ENCODE measurements at places on chromosomes 6 and 20.

- DNase-seq, result no peak
Observed at GRCh38 chr20:49691818-49692568, 21.7 kb downstream of the B4GALT5 start.

DNA sequence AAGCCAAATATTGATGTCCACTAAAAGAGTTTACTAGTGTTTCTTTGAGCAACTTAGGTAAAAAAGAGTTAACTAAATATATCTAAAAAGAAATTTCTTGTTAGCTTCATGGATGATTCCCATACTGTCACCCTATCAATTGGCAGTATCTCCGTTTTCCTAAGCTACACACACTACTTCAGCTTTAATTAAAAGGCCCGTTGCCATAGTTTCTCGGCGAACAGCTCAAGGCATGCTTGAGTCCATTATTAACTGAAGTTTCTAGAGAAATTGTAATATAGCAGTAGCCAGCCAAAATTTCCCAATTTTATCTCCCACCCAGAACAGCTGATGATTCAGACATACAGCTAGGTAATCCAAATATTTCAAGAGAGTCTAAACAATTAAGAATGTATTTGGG lies 20.0 kb upstream of the BEND6 start:
- DNase-seq, result no peak

- no peak for DNase-seq
Observed at GRCh38 chr6:241336-241865, 50.9 kb upstream of the DUSP22 start.

GRCh38 chr20:47304287-47304686 lies 52.2 kb downstream of the ZMYND8 start:
- DNase-seq, result peak; percentile 48

DNA sequence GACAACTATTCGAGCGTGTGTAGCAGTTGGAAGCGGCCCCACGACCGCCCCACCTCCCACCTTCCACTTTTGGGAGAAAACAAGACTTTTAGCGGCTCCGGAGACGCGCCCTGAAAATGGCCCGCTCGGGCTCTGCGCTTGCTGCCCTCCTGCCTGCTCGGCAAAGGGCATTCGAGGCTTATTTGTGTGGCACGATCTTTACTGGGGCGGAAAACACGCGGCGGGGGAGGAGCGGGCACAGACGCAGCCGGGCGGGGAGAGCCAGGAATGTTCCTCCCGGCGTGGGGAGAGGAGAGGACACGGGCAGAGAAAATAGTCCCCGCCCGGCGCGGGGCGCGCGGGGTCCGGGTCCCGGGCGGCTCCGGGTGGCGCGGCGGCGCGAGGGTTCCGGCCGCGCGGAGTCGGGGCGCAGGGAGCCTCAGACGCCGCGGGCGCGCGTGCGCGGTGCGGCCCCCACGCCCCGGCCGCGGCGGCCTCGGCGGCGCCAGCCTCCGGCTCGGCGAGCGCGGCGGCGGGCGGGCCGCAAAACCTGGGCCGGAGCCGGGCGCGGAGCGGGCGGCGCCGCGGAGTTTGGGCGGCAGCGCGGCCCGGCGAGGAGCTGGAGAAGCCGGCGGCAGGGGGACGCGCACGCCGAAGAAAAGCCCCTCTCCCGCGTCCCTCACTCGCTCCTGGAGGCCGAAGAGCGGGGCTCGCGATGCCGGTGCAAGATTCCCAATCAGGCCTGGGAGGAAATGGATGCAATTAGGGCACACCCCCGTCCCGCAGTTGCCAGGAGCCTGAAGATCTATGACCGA lies 90.0 kb upstream of the ARID1B start:
- peak; percentile 86 for DNase-seq

GRCh38 chr20:46757754-46758678 lies 48.6 kb downstream of the SLC2A10 start:
- DNase-seq, result peak; percentile 62

DNA sequence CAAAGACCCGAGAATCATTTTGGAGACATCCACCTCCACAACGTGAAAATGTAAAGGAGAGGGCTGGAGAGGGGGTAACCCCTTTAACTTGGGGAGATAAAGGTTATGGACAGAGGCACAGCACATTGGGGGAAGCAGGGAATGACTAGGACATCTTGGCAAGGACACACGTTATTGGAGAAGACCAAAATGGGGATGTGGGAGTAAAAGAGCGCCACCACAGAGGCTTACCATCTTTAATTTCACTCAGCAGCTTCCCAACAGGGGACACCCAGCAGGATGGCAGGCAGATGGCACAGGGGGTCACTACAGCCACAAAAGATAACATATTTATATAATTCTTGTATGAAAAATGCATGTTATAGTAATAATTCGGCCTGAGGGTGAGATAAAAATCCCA lies 9.8 kb downstream of the C6orf52 start:
- DNase-seq, result no peak

DNA sequence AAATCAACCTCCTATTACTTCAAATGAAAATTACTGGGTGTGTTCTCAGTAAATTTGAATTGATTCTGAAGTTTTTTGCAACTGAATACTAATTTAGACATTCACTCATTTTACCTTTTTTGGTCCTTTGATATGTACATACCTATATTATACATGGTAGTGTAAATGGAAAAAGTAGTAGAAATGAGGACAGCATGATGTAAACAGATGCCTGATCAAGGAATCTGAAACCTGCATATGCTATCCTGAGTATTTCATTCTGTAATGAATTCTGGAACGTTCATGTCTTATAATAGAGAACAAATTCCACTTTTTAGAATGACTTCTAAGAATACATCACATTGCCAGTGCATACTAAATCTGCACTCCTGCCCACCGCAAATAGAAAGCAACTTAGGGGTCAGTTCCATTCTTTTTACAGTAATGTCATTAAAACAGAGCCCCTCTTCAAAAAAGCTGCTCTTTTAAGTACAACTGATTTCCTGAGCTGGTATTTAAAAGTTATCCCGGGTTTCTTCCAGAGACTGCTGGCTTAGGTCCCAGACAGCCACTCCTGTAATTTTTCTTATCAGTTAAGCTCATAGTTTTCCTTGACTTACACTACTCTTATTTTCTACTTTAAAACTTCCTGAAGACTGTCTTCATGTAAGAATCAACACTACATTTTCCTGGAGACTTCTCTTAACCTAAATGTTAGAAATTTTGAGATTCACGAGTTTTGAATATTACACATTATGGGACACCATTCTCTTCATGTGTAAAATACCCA lies 48.4 kb downstream of the MAP3K7 start:
- no peak for DNase-seq

DNA sequence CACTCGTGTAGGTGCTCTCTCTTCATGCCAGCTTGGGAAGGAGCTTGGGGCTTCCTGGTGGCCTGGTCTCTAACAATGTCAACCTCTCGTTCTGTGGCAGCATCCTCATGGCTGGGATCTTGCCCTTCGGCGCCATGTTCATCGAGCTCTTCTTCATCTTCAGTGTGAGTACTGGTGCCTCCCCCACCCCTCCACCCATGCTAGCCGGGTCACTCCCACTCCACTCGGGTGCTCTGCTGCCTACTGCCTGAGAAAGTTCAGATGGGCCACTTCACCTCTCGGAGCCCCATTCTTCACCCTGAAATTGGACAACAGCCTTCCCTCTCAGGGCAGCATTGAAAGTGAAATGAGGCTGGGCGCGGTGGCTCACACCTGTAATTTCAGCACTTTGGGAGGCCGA lies 48.8 kb downstream of the TM9SF4 start:
- no peak for DNase-seq

GRCh38 chr20:1397710-1398109 lies 4.9 kb upstream of the FKBP1A start:
- no peak for DNase-seq

DNA sequence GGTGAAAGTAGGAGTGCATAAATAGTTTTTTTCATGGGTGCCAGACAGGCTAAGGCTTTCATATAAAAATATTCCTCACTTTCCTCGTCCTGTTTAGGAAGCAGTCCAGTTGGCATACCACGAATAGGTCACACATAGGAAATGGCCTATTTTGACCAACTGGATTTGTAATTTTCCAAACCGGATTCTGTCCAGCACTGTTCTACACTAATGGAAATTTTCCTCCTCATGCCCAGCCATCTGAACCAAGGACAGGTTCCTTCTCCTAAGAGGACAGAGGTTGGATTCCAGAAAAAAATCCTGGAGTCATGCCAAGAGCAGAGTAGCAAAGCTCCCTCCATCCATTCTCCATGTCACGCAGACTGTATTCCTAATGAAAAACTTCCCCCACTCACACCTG lies 43.1 kb downstream of the PANK2 start:
- DNase-seq, result no peak

DNA sequence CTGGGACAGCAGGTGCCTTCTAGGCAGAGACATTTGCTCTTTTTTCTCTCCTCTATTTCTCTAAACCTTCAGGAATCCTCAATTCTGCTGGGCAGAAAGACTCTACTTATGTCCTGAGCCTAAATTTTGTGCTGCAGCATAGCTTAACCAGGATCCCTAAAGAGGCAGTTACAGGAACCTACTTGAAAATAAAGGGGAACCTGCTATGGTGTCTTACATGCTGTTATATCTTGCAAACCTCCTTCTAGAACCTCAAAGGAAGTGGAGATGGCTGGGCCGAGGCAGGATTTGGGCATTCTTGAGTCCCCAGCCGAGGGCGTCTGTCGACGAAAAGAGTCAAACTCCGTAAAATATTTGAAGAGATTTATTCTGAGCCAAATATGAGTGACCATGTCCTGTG lies 17.1 kb upstream of the GMNN start:
- no peak for DNase-seq

DNA sequence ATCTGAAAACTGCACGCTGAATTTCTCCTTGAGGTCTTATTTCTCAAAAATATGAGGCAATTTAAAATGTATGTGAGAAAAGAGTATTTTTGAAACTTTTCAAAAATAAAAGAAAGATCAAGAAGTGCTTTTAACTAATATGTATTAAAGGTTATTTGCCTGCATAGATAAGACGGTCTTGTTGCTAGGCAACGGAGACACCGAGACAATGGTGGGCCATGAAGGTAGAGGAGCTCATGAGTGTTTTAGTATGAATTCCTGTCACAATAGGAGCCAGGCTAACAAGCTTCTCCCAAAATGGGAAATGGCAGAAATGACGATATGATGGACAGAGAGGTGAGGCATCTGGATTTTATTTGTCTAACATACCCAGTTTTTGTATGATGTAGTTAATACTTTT lies 308.2 kb downstream of the SLC35F1 start:
- no peak for DNase-seq

DNA sequence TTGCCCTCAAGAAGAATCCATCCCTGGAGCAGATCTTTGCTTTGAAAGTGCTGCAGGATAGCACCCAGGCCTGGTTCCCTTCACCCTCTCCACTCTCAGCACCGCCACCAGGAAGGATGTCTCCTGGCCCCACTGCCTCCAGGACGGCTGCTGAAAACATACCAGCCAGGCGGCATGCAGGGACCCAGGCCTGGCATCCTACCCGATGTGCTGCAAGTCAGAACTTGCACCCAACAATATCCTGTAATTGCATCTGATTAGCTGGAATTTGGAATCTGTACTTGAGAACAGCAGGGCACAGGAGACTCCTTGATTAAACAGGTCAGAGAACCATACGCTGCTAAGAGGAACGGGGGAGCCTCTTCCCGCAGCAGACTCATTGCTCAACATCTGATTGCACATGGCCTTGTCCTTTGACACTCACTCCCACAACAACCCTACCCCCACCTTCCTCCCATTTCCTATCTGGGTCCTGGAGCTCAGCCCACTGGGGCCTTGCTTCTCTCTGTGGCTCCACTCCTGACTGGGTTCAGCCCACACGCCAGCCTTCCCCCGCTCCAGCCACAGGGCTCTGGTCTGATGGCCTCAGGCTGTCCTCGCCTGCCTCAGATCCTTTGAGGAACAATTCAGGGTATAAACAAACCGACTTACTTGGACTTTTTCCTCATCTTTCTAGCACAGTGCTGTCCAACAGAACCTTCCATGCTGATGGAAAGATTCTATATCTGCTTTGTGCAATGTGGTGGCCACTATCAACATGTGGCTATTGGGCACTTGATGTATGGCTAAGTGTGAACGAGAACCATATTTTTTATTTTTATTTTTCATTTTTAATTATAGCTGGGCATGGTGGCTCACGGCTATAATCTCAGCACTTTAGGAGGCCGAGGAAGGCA lies 78.0 kb downstream of the FGD2 start:
- peak; percentile 45 for DNase-seq

GRCh38 chr6:37259191-37259590 lies 1.2 kb upstream of the TMEM217 start:
- peak; percentile 15 for DNase-seq

DNA sequence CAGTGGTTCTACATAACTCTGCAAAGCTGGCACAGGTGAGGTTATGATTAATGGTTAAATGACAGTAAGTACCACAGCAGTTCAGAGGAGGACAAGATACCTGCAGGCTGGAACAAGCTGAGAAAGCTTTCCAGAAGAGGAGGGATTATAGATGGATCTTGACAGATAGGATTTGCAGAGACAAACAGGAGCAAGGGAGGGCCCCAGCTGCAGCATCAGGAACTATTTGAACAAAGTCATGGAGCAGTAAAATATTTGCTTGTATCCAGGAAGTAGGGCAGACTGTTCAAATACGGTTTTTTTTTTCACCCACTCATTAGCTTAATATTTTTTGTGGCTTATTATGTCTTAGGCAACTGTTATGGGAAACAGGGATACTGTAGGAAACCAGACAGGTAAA lies 144.4 kb upstream of the MAN1A1 start:
- DNase-seq, result no peak

DNA sequence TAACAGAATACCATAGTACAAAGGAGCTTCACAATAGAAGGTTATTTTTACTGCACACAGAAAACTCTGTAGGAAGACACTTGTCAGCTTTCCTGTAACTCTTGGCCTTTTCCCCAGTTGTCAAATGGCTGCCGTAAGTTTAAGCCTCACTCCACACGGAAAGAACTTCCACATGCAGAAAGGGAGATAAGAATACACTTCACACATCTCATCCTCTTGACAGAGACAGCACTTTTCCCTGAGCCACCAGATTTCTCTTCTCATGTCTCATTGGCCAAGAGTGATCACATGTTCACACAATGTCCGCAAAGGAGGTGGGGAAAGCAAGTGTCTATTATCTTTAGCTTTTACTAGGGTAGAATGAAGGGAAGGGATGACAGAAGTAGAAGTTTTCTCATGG lies 540.7 kb downstream of the HAO1 start:
- peak; percentile 2 for DNase-seq

DNA sequence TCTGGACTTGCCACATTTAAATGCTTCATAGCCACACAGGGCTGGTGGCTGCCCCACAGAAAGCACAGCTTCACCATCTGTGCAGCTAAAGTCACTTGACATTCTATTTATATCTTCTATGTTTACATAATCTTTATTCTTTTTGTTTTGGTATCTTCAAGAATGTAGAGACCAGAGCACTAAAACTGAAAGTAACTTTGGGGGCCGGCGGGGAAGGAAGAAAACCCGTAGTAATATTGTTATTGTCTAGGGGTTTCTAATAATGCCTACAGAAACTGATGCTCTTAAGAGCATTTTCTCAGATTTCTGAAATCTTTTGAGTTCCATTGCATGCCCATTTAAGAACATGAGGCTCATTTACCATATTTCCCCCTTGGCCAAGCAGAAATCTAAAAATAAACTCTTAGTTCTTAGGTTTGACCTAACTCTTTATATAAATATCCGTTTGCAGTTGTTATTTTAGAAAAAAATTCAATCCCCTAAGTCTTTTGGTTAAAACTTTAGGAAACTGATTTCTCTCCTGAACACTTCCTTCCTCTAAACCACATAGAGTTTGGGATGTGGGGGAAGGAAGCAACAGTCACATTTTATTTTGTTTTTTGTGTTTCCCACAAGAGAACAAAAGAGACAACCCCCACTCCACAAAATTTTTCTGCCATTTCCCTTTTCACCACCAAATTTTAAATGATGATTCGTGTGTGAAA lies 207.6 kb downstream of the OGFRL1 start:
- peak; percentile 54 for DNase-seq

GRCh38 chr20:47493963-47494293 lies 7.8 kb upstream of the NCOA3 start:
- DNase-seq, result no peak

GRCh38 chr6:56841751-56842150 lies 113.2 kb upstream of the BEND6 start:
- DNase-seq, result no peak
